AG10803 (cell line): ENCODE measurements at places on chromosomes 16 and 17.

GRCh38 chr16:77711775-77712174, 10.5 kb upstream of the NUDT7 start:
- DNase-seq = peak; percentile 20

DNA sequence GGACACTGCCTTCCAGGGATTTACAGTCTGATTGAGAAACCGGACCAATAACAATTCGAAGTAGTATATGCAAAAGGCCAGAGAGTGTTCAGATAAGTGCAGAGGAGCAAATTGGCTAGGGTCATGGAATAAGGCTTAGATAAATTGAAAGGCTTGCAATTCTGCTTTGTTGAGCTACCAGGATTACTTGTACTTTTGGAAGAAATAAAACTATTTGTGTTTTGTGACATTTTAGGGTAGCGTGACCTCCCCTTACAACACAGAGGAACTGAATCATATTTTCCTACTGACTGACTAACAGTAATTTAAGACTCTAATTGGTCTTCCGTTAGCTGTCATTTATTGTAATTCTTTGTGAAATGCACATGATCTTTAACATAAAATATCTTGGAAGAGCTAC, 104.7 kb downstream of the PITPNC1 start:
- DNase-seq = peak; percentile 50

DNA sequence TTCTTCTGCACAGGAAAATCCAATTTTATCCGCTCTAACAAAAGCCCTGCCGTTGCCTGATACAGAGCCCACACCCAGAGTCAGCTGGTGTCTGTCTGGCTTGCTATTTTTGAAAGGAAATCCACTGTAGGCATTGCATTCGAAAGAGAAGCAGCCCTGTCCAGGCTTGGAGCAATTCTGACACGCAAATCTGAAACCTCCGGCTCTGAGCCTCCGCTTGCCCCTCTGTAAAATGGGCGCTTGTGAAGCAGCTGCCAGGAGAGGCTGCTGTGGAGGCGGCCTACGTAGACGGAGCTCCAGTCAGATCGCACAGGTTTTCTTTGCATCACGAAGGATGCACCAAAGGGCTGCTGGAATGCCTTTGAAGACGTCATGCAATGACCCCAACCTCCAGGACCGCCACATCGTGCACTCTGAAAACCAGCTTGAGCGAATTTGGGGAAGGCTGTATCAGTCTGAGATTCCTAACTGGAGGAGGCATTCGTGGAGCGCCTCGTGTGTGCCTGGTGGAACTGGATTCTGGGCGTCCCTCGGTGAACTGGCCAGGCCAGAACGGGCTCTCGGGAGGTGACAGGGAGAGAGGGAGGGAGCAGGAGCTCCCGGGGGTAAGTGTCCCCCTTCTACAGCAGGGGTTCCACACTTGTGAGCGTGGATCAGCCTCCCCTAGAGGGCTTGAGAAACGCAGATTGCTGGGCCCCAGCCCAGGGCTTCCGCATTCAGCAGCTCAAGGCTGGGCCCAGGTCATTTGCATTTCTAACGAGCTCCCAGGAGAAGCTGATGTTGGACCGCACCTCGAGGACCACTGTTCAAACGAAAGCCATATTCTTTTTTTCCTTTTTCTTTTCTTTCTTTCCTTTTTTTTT, 215.5 kb downstream of the MRTFB start:
- no peak for DNase-seq

DNA sequence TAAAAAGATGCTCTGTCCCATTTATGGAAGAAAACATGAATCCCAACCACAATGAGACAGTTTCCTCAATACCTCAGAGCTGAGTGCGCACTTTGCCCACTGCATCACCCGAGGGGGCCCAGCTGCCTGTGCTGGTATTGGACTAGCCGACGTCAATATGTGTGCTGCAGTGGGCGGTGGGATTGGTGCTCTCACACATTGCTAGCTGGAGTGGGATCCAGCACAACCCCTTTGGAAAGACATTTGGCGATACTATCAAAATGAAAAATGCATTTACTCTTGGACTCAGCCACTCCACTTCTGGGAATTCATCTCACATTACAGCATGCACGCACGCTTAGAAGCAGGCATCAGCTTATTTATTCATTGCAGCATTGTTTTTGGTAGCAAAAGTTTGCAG, 289.2 kb upstream of the FOXF1 start:
- DNase-seq = peak; percentile 9

DNA sequence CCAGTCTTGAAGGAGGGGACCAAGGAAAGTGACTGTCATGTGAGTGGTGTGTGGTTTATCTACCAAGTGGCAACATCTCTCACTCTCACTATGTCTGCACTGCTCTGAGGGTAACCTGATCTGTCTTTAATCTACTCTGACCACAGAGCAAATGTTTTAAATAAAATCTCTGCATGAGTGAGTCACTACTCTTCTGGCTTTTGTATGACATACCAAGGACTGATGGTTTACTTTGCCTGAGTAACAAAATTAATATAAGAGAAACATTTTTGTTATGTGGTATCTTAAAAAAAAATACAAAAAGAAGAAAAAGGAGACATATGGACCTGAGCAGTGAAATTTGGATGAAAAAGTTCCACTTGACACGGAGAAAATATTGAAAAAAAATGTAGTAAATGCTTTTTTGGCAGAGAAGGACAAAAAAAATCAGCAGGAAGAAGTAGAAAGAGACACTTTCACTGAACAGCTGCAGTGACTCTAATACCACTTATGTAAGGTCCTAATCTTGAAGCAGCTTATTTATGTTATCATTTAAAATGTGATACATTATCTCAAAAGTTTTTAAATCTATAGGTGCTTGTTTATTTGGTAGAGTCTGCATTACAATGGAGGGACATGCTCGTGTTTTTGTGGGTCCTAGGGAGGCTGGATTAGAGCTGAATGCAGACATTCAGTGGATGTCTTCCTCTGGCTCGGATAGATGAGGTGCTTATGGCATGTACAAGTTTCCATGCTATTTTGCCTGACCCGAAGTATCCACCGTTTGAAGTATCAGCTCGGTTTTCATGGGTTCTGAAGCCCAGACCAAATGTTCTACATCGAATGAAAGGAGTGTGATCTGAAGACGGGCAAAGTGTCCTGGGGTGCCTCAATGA, 240.7 kb downstream of the MAP2K6 start:
- peak; percentile 90 for DNase-seq

- no peak for DNase-seq
Measured at GRCh38 chr16:11142951-11143350, 113.1 kb downstream of the SOCS1 start.

GRCh38 chr17:72244494-72244893, 123.7 kb downstream of the SOX9 start:
- DNase-seq = no peak

GRCh38 chr17:42744283-42744805, 496 bp downstream of the EZH1 start:
- DNase-seq = peak; percentile 56

DNA sequence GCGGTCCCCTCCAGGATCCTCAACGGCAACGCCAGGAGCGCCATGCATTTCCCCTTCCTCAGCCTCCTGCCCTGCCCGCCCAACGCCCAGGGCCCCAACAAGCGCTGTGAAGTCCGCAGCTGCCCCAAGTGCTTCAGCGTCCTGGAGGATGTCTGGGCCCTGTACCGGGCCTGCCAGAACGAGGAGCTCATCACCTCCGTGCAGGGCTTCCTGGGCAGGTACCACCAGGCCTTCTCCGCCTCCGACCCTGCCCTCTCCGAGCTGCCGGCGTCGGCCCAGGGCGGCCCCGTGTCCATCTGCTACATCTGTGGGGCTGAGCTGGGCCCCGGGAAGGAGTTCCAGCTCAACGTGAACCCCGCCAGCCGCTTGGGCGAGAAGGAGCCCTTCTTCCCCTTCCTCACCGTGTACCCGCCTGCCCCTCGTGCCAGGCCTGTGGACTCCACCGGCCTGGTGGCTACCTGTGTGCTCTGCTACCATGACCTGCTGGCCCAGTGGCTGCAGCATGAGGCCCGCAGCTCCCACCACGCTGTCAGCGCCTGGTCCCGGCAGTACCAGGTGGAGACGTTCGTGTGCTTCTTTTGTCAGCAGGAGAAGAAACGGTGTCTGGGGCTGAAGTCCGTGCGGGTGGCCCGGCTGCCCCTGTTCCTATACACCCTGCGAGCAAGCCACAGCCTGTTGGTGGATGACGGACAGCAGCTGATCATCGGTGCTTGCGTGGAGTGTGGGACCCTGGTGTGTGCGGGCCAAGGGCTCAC, 58.9 kb upstream of the CIBAR2 start:
- DNase-seq = no peak

- DNase-seq = no peak
Measured at GRCh38 chr16:53985861-53986260, 281.9 kb downstream of the FTO start.

DNA sequence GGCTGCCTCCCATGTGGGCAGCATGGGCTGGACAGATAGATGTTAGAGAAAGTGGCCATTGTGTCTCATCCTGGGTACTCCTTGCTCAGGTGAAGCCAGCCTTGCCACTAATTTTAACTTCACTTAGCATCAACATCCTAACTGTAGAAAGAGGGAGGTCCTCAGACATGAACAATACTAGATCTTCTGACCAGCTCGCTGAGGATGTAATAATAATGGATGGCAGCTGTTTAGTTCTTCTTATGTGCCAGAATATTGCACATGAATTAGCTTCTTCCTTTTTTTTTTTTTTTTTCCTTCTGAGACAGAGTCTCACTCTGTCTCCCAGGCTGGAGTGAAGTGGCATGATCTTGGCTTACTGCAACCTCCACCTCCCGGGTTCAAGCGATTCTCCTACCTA, 232.4 kb downstream of the CCDC182 start:
- no peak for DNase-seq

DNA sequence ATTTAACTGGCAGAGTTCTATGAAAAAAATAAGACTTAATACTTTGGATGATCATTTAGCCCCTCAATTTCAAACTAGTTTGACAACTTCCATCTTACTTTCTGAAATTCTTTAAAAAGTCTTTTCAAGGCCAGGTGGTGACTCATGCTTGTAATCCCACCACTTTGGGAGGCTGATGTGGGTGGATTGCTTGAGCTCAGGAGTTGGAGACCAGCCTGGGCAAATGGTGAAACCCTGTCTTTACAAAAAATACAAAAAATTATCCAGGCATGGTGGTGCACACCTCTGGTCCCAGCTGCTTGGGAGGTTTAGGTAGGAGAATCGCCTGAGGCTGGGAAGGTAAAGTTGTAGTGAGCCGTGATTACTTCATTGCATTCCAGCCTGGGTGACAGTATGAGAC, 154.4 kb downstream of the TANC2 start:
- DNase-seq = peak; percentile 12

DNA sequence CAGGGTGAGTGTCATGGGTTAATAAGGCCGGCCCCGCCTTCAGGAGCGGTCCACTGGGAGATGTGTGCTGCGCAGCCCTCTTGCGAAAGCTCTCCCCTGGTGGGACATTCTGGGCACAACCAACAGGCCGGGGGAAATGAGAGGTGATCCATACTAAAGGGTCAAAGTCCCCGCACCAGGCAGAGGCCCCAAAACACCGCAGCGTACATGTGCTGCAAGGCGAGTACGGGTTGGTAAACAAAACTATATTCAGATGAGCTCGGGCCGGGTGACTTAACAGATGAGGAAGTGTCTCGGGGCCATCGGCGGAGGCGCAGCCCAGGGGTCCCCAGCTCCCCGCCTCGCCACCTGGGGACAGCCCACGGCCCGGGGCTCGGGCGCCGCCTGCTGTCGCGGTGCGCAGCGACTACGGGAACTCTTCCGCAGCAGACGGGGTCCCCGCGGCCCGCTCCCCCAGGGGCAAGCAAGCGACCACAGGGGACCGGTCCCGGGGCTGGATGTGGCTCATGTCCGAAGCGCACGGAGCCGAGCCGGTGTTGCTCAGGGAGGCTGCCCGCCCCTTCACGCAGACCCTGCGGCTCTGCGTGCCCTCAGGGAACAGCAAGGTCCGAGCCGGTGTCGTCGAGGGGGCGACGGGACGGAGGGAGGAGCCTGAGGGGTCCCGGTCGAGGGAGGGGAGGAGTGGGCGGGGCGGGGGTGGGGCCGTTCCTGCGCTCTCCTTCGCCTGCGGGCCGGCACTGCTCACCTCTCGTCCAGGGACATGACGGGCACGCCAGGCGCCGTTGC, at the start of gene RAB37:
TSS of gene RAB37 (plus strand) at position 744 of the 786 bp plus-strand sequence. CDS start at position 761, 17 bp downstream.
- DNase-seq = no peak

GRCh38 chr16:79863128-79864031, 262.8 kb upstream of the MAF start:
- DNase-seq = no peak

DNA sequence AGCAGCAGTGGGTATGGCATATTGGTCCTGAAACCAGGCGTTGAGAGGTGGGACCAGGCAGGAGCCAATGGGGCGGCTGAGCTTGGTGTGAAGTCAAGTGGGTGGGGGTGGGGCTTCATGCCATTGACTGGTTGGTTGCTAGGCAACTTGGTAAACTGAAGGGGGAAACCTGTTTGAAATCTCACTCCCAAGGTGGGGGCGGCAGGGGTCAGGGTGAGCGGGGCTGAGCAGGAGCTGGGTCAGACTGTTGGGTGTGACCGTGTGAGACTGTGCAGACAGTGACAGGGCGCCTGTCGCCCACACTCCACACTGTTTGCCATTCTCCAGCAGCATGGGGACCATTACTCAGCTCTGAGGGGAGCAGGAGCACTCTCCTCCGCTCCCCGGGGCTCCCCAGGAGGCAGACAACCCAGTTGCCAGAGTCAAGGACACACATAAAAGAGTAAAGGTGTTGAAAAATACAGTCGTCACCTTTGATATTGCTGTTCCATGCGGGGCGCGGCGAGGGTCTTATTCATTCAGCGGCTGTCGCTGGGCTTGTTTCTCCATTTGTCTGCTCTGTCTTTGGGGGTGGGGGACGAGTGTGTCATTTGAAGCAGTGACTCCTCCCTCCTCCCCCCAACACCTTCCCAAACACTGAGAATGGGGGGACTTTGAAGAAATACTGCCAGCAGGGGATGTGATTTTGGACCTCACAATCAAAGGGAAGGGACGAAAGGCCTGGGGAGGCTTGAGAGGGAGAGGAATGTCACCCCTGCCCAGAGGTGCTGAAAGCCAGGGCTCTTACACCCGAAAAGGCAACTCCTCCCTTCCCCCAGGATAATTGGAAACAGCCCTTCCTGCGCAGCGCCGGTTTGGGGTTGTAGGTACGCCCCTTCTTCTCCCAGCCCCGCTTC, 1.2 kb upstream of the EFNB3 start:
- peak; percentile 49 for DNase-seq

DNA sequence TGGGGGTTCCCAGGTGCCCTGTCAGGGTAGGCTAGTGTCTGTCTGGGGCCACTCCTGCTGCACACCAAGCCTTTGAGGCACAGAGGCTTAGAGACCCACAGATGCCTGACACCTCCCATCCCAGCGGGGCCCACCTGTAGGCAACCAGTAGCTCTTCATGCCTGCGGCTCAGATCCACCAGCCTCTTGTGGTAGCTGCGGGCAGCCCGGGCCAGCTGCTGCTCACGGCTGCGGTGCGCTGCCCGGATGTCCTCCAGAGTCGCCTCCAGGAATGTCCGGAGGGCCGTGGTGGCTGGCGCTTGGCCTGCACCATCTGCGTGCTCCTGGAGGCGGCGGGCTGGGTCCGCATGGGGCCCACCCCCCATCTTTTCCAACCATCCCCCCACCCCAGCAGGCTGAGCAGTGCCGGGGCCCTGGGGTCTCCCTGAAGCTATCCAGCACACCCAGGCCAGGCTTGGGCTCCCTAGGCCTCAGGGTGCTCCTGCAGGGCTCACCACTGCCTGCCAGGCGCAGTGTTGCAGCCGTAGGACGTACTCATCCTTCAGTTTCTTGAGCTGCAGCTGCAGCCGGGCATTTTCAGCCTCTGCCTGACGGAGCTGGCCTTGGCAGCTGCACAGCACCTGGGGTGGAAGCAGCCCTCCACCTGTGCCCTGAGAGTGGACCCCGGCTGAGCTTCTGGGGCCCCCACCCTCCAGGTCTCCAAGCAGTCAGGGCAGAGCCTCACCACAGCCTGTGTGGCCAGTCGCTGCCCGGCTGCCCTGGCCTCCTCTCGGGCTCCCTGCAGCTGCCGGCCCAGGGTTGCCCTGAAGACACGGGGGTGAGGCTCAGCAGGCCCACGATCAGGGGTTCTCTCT, 1.8 kb downstream of the CCDC78 start:
- no peak for DNase-seq
